ENCODE measurements at places on chromosomes 1 and 21.

GRCh38 chr1:201307760-201308499, 24.6 kb downstream of the PKP1 start:
- DNase-seq, result no peak

- peak; percentile 57 for DNase-seq
These were observed 22.7 kb downstream of the PGM1 start for GRCh38 chr1:63615768-63616420.

GRCh38 chr1:189036628-189037027, 1441.0 kb downstream of the BRINP3 start:
- DNase-seq, result no peak

GRCh38 chr1:92929461-92929860, 31.8 kb downstream of the DIPK1A start:
- no peak for DNase-seq

GRCh38 chr1:107140703-107141490, at the start of gene NTNG1:
Gene NTNG1 (plus strand): TSS chr1:107141039.
- no peak for DNase-seq

- DNase-seq, result no peak
These were observed 12.3 kb upstream of the MMEL1 start for GRCh38 chr1:2645143-2645542.

DNA sequence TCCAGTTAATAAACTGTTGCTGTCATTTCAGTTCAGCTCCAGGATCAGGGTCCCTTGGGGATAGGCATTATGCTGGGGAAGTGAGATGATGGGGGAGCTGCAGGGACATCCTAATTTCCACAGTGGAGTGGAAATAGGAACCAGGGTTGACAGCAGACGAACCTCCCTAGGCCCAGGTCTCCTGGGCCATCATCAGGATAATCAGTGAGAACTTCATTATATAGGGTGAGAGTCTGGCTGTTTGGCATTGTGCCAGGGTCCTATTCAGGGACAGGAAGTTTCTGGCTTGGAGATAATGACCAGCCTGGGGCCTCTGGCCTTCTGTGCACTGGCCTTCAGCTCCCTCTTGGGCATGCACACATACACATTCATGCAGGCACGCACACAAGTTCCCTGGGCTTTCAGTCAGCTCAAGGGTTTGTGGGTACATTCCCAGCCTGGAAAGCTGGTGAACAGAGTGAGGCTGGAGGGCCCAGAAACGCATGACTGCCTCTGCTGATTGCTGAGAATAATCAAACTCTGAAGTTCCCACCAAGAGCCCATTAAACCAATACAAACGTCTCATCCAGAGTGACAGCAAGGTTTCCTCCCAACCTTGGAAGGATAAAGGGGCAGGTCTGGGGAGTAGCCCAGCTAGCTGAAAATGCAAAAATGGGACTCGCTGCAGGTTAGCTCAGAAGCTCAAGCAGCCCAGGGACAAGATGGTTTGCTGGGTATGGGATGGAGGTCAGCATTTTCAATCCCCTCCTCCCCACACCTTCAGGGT, 13.9 kb upstream of the LRIG2 start:
- no peak for DNase-seq

GRCh38 chr1:196608390-196609369, at the start of gene KCNT2:
Gene KCNT2 (minus strand): TSS chr1:196608440. CDS start chr1:196608309, 131 bp downstream.
- DNase-seq, result peak; percentile 4

GRCh38 chr21:35508139-35508888, 459.2 kb upstream of the RUNX1 start:
- DNase-seq, result peak; percentile 18

DNA sequence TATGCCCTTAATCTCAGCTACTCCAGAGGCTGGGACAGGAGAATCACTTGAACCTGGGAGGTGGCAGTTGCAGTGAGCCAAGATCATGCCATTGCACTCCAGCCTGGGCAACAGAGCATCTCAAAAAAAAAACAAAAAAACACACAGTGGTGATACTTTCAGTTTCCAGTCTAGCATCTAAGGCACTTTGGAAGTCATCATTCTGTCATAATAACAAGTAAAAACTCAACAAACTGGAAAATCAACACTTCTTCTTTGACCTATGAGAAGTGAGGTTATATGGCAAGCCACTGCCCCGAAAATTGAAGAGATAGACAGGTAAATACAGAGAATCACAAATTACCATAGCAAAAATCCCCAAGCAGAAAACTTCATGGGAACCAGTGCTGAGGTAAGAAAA, 51.9 kb downstream of the IL12RB2 start:
- no peak for DNase-seq

- DNase-seq, result no peak
These were observed 3.3 kb downstream of the KRTAP12-4 start for GRCh38 chr21:44650973-44651675.

DNA sequence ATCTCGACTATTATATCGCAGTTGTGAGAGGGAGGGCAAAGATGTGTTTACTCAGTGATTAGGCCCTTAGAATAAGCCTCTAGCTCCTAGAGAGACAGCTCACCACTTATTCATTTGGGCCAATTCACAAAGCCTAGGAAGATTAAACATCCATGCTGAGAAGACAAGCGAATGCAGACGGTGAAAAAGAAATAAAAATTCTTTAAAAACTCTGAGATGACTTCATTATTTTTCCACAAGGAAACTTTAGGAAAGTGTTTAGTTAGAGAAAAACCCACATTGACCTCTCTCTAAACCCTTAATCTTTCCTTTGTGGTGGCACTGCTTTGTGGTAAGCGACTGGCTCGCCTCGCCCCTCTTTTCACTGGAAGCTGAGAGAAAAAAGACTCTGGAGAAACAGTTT, 146.8 kb upstream of the DMRTA2 start:
- DNase-seq, result no peak

DNA sequence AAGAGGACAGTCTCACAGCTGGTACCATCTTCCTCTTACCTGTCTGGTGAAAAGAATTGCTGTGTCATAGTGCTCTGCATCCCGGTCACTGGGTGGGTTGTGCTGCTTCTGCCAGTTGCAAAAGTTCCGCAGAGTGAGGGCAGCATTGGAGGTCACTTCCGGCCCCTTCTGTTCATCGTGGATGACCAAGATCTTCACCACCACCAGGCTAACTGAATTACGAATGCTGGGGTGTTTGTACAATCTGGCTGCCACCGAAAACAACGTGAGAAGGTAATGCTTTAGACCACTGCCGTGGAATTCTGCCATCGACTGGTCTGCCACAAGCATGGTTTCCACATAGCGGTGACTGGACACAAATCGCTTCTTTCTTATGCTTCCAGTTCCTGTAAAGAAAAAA, 2.9 kb downstream of the ADAMTS1 start:
- DNase-seq, result no peak

DNA sequence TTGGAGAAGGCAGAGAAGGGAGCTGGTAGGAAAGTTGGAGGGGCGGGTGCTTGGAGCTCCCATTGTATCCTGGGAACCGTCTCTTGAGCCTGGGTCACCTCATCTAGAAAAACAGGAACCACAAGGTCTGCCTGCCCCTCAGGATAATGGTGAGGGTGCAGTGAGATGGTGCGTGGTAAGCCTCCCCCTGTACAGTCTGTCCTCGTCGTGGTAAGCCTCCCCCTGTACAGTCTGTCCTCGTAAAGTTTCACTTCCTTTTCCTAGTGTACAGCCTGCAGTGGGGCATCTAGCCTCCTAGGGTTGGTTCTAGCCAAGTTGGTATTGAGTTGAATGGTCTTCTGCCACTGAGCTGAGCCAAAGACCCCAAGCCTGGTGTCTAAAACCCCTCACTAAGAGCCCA, 66.5 kb upstream of the IGSF21 start:
- DNase-seq, result no peak

- no peak for DNase-seq
These were observed 14.0 kb upstream of the PTAFR start for GRCh38 chr1:28190337-28190979.

- DNase-seq, result no peak
These were observed 160.2 kb downstream of the TOMM20 start for GRCh38 chr1:234968451-234968850.

DNA sequence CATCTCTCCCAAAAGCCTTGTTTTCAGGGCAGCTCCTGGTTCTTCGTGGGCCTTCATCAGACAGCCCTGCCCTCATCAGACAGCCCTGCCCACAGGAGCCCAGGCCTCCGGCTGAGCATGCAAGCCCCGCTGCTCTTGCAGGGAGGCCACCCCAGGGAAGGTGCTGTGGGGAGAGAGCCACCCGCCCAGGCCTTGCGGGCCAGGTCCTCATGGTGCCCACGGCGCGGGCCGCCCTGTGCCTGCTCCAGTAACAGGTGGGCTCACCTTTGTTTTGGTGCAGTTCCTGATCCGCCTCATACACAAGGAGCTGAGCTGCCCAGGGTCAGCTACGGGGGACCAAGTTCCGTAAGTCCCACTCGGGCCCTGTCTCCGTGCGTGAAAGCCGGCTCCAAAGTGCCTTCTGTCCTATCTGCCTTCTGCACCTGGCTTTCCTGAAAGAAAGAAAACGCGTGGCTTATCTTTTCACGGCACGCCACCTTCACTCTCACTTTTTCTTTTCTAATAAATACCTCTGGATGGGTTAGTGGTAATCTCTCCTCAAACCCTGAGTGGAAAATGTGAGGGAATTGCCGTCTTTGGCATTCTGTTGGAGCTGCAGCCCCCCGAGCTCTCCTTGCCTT, 65.9 kb downstream of the SLC37A1 start:
- no peak for DNase-seq

DNA sequence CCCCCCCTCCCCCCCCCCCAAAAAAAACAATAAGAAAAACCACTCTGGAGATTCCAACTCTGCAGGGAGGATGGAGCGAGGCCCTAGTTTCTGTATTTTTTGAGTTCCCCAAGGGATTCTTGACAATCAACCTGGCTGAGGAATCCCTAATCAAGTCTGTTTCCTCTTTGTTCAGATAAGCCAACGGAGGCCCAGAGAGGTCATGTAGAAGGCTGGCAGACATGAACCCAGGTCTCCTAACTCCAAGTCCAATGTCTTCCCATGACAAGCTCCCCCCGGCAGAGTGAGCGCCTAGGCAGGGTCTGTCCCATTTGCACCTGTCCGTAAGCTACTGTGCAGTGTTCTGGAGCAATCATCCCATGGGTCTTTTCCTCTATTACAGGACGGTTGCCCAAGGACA, 39.5 kb downstream of the LRRC71 start:
- no peak for DNase-seq

- no peak for DNase-seq
These were observed 81.0 kb upstream of the AKT3 start for GRCh38 chr1:243930822-243931671.

- peak; percentile 60 for DNase-seq
These were observed 79.9 kb upstream of the LYST start for GRCh38 chr1:235946571-235946981.

DNA sequence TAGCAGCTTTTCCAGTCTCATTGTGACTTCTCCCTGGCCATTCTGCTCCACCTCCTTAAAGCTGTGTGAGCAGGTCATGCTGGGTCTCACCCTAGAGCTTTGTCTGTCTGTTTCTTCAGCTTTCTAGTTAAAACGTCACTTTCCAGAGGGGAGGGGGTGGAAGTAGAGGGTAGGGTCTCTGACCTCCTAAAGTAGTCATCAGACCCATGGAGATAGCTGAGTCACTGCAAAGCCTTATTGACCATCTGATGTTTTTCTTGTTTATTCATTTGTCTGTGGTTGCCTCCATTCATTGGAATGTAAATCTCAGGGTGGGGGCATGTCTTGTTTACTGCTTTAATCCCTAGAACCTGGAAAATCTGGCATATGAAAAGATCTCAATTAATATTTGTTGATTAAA, 52.7 kb downstream of the ELF3 start:
- DNase-seq, result peak; percentile 11

DNA sequence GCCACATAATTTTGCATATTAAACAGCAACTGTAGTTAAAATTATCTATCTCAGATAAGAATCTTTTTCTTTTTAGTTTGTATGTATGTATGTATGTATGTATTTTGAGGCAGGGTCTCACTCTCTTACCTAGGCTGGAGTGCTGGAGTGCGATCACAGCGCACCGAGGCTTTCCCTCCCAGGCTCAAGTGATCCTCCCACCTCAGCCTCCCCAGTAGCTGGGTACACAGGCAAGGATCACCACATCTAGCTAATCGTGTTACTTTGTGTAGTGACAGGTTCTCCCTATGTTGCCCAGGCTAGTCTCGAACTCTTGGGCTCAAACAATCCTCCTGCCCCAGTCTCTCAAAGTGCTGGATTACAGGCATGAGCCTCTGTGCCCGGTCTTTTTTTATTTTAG, 30.5 kb upstream of the PUM1 start:
- DNase-seq, result no peak

DNA sequence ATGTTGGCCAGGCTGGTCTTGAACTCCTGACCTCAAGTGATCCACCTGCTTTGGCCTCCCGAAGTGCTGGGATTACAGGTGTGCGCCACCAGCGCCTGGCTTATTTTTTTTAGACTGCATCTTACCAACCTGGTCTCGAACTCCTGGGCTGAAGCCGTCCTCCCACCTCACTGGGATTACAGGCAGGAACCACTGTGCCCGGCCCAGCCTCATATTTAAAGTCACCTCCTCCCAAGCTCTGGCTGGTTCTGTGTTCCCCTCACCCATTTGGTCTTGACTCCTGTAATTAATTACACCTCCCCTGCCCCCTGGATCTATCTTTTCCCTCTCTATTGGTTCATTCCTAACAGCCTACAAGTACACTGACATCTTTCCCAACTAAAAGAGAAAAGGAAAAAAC, 1.7 kb upstream of the EXOSC10 start:
- no peak for DNase-seq

DNA sequence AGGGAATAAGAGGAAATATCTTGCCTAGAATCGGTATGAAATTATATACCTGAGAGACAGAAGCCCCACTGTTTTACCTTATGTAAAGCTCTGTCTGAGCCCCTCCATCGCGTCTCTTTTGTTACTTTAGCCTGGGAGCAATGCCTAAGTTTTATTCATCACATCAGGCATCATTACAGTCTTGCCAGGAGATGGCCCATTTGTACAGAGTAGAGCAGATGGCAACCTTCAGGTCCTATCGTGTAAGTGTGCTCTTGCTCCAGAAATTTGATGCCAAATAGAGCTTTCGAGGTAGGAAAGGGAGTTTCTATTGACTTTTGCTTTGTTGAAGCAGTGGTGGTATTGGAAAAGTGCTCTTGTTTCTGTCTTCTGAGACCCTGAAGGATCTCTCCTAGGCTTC, 24.9 kb downstream of the CFAP126 start:
- no peak for DNase-seq

- no peak for DNase-seq
These were observed 30.6 kb downstream of the QSOX1 start for GRCh38 chr1:180185281-180185680.

- DNase-seq, result no peak
These were observed at the start of the genes ADORA3 and TMIGD3 for GRCh38 chr1:111503585-111504060. Gene ADORA3 (minus strand): TSS chr1:111503633. CDS start chr1:111503354, 279 bp downstream. Gene TMIGD3 (minus strand): TSS chr1:111503633. CDS start chr1:111503354, 279 bp downstream.

- DNase-seq, result peak; percentile 11
These were observed 72.5 kb downstream of the RPS6KC1 start for GRCh38 chr1:213123536-213123935.

- no peak for DNase-seq
These were observed 1.7 kb downstream of the LMOD1 start for GRCh38 chr1:201944639-201945038.

Data from AG04450 (cell line).